Activated naive CD8-positive, alpha-beta T cell treated with anti-CD3 and anti-CD28 coated beads, Interleukin-2, amount 10 ng/mL, durations not matched to agents 7 days and 5 days (primary cell): ENCODE measurements at places on chromosomes 7 and 10.

DNA sequence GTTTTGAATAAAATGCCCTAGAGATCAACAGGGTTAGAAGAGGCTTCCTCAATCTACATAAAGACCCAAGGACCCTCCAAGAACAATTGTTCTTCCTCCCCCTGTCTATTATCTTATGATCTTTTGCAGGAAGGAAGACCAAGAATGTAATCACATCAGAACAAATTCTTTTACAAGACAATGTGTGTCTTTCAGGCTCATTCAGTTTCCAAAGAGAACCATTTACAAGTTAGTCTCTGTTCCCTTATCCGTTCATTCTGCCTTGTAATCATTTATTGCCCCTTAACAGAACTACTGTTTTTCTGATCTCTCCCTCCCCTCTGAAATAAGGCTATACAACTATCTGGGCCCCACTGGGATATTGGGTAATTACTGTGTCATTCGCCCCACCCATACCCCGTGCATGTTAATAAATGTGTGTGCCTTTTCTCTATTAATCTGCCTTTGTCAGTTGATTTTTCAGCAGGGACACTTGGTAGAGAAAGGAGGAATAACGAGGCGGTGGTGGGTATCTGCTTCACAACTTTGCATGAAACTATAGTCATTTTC lies 5.7 kb upstream of the MKRN1 start:
- no peak for DNase-seq

DNA sequence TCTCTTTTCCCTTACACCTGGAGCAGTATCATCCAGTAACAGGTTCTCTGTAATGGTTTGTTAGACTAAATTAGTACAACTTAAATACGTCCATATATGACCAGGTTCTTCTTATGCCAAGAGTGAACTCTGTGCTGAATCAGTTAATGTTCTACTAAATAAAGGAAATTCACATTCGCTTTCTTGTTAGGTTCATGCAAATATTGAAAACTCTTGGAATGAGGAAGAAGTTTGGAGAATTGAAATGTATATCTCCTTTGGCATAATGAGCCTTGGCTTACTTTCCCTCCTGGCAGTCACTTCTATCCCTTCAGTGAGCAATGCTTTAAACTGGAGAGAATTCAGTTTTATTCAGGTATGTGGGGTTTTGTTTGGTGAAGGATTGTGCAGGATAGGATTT lies 15.3 kb upstream of the CFAP69 start:
- no peak for DNase-seq

- DNase-seq, result no peak
Observed at GRCh38 chr10:130742941-130743675, 568.4 kb downstream of the TCERG1L start.

DNA sequence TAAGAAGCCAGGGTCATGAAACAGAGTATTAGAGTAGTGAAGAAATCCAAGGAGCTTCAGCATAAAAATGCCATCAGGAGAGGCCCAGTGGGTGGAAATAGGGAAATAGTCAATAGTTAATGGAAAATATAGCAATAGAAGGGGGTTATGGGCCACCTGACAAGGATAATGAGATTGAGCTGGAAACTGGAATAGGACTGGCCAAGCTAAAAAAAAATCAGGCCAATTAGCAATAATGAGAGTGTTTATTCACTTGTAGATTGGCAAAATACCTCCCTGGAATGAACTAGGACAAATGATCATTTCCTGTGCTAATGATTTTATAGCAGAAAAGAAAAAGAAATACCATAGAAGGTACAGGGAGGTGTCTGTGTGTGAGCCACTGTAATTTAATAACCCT lies 97.9 kb downstream of the PLCE1 start:
- DNase-seq, result no peak

- DNase-seq, result no peak
Observed at GRCh38 chr10:72511459-72511858, 114.4 kb downstream of the MICU1 start.

DNA sequence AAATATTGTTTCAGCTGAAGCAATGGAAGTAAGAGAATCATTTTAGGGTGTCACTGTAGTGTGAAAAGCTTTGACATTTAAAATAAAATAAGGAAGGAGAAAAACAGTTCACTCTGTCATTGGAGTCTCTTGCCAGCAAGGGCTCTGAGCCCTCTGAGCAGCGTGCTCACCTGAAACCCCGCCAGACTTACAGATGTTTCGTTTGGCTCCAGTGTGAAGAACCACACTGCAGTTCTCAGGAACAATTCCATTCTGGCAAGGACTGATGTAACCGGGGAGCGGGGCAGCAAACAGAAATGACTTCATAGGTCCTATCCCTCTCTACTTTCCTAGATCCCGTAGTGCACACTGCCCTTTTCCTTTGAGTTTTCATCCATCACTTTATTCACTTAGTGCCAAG lies 164.3 kb downstream of the CELF2 start:
- no peak for DNase-seq

DNA sequence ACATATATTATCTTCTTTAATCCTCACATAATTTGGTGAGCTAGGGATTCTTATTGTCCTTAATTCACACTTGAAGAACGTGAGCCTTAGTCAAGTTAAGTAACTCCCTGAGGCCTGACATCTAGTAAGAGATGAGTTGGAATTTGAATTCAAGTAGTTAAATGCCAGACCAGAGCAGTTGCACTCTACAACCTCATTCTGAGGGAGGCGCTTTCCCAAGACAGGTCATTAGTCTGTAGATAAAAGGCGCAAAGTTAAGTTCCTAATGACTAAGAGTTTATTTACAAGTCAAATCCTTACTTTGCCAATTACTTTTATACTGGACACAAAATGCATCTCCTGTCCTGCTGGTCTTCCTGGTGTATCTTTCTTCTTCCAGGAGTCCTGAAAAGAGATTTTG lies 3.6 kb upstream of the EXOC6 start:
- DNase-seq, result no peak

GRCh38 chr10:110533149-110533548 lies 34.3 kb upstream of the SMC3 start:
- no peak for DNase-seq

- no peak for DNase-seq
Observed at GRCh38 chr7:155864271-155864985, 52.2 kb upstream of the SHH start.

- no peak for DNase-seq
Observed at GRCh38 chr10:71952745-71953144, 11.4 kb upstream of the CHST3 start.

DNA sequence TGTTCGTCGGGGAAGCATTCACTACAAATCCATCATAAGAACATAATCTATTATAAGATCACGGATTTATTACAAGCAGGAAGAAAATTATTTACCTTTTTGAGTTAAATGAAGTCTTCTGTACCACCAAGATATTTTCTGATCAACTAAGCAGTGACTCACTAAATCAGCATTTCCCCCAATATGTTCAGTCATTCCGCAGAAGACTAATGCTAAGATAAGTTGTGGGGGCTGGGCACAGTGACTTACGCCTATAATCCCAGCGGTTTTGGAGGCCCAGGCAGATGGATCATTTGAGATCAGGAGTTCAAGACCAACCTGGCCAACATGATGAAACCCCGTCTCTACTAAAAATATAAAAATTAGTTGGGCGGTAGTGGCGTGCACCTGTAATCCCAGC lies 144.2 kb upstream of the EGR2 start:
- DNase-seq, result no peak

DNA sequence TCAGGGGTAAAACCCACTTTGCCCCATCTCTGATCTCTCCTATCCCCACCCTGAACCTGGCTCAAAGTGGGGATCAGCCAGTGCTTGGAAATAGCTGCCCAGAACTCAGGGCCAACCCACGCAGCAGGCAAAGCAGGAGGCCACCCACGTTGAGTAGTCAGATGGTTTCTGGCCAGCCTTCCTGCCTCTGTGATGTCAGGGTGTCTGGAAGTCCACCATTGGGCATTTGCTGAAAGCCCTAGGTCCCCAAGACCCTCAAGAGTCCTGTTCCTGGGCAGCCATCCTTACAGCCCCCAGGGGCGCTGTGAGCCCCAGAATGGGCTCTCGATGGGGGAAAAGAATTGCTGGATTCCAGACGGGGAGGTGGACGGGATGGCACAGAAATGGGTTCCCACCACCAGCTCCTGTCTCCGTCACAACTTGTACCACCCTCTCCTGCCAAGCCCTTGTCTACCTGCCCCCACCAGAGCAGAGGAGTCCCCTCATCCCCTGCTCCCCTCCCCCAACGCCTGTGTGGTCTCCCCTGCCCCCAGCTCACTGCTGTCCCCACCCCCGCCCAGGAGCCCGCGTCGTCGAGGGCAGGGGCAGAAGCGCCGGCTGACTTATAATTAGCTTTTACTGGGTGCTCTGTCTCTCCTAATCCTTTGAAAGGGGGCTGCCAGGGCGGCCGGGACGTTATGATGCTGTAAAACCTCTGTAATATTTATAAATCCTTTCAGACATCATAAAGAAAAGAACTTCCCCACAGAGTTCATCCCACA lies 3.9 kb downstream of the MYL10 start:
- no peak for DNase-seq

- DNase-seq, result peak; percentile 76
Observed at GRCh38 chr7:30771174-30771879, at the start of gene MINDY4. Gene MINDY4 (plus strand): TSS chr7:30771417. CDS start chr7:30771494, 77 bp downstream.
